ENCODE measurements at places on chromosomes 3 and 15.

- DNase-seq: no peak
Measured at GRCh38 chr3:110174908-110175307, 837.6 kb upstream of the DPPA4 start.

- DNase-seq: no peak
Measured at GRCh38 chr15:75590239-75590638, 11.1 kb upstream of the PTPN9 start.

GRCh38 chr15:64478863-64479262 lies 18.5 kb downstream of the ZNF609 start:
- DNase-seq: no peak

GRCh38 chr3:139629033-139629432 lies 48.7 kb downstream of the NMNAT3 start:
- DNase-seq: no peak

- no peak for DNase-seq
Measured at GRCh38 chr3:133980550-133980949, 49.2 kb downstream of the SLCO2A1 start.

DNA sequence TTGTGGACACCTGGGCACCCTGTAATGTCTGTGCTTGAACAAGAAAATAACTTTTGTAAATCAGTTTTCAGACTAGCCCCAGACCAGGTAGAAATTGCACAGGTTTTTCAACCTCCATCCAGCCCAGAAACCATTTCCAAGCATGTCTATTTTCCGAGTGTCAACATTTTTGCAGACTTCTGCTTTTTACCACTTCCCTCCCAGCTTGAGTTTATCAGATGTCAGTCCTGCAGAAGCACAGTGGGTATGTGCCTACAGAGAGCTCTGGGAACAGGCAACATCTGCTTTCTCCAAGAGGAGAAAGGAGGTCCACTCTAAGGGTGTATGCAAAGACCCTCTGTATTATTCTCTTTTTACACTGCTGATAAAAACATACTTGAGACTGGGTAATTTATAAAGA lies 83.9 kb downstream of the LRRK1 start:
- DNase-seq: peak; percentile 49

DNA sequence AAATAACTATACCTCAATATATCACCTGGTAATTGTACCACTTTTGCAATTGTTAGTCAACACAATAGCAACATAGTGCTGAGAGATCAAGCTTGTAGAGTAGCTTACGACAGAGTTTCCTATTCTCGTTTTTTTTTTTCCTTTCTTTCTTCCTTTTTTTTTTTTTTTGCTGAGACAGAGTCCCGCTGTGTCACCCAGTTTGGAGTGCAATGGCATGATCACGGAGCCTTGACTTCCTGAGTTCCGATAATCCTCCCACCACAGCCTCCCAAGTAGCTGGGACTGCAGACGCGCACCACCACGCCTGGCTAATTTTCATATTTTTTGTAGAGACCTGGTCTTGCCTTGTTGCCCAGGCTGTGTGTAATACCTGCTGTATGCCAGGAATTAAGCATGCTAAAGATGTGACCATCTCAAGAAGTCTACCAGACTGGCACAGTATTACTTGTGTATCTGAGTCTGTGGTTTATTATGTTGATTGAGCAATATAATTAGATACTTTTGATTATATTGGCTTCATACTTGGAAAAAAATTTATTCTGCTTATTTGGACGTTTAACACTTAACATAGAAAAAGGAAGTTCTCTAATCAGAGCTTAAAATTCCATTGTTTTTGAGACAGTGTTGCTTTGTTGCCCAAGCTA lies 3.0 kb downstream of the SELENOT start:
- peak; percentile 91 for DNase-seq

DNA sequence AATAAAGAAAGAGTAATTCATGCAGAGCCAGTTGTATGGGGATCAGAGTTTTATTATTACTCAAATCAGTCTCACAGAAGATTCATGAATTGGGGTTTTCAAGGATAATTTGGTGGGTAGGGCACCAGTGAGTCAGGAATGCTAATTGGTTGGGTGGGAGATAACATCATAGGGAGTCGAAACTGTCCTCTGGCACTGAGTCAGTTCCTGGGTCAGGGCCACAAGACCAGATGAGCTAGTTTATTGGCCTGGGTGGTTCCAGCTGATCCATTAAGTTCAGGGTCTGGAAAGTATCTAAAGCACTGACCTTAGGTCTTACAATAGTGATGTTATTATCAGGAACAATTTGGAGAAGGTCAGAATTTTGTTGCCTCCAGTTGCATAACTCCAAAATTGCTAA lies 998.6 kb upstream of the EPHA6 start:
- no peak for DNase-seq

- DNase-seq: peak; percentile 34
Measured at GRCh38 chr15:56491110-56491722, 26.3 kb upstream of the MNS1 start.

DNA sequence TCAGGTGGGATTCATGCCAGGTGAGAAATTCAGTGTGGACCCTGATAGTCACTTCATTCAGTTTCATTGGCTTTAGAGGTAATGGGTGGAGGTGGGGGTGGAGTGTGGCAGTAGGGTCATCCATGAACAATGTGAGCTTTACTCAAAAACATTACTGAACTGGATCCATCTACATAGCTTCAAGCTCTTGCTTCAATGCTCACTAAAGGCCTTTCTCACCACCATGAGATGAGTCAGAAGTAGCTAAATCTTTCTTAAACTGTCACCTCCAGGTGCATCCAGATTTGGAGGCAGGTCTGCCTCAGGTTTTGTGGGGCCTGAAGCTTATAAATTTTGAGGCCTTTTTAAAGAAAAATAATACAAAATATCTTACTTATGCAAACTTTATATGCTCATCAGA lies 363.6 kb downstream of the CHST2 start:
- DNase-seq: no peak

- DNase-seq: no peak
Measured at GRCh38 chr15:70531576-70531975, 231.8 kb downstream of the UACA start.

DNA sequence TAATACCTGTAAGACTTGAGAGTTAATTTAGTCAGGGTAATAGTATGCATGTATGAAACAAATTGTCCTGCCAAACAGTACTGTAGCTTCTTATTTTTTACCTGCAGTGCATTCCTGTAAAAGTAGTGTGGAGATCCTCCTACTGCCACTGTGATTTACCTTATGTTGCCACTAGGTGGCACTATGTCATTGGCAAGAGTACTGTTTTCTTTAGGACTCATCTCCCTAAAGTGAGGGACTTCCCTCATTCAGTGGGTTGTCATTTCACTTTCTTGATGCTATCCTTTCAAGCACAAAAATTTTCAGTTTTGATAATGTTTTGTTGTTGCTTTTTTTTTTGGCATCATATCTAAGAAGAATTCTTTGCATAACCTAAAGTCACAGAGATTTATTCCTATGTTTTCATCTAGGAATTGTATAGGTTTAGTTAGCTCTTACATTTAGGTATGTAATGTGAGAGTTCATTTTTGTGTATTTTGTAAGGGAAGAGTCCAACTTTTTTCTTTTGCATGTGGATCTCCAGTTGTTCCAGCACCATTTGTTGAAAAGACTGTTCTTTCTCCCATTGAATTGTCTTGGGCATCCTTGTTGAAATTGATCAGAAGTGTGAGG lies 105.7 kb downstream of the AKAP13 start:
- DNase-seq: peak; percentile 31

DNA sequence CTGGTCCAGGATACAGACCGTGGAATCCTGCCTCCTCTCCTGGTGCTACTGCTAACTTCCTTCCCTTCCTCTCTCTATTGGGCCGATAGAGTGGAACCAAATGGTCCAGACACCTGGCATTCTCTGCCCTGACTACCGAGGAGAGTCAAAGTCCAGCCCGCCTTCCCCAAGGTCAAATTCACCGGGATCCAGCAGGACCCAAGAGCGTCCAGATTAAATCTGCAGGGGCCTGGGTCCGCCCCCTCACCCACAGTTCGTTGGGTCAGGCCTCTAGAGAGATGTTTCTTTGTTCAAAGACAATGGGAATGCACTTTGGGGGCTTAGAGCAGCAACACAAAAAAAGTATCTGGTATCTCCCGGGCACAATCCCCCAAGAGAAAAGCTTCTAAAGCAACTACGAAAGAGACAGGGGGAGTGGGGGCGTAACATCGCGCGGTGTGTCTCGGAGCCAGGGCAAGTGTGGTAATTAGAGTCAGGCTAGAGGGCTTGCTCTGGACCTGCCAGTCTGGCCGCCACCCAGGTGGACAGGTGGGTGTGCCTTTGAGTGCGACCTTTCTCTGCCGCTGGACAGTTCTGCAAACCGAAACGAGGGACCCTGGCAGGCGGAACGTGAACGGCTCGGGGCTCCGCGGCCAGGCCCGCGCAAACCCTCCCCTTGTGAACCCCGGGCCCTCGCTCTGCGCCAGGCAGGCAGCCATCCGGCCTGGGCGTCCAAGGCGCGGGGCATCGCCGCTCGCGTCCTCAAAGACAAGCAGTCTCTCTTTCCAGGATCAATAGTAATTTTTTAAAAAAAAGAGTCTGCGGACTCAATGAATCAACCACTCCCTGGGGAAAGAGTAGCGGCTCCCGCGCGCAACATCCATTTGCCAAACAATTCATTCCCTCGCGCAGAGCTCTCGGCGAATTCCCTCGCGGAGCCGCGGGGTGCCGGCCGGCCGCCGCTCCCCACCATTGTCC lies 806 bp downstream of the KLHL25 start:
- no peak for DNase-seq

Measured in GF-D8 (cell line).